ENCODE measurements at places on chromosomes 1 and 21.
A peak's percentile ranks its signal among the peaks of the same experiment; 100 is the strongest.

DNA sequence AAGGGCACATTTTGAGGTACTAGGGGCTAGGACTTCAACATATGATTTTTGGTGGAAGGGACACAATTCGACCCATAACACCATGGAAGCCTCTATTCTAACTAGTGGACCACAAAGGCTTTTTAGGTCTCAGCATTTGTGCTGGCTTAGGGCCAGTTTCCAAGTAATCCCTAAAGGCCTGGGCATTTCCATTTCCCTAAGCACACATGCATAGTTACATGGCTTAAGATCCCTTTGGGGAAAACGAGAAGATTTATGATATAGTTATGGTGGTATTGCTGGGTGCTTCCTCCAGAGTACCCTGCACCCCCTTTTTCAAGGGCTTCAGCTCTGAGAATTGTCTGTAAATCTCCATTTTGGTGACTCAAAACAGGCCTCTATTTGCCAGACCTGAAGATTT is 28.2 kb upstream of the TMEM54 start:
- DNase-seq = no peak

DNA sequence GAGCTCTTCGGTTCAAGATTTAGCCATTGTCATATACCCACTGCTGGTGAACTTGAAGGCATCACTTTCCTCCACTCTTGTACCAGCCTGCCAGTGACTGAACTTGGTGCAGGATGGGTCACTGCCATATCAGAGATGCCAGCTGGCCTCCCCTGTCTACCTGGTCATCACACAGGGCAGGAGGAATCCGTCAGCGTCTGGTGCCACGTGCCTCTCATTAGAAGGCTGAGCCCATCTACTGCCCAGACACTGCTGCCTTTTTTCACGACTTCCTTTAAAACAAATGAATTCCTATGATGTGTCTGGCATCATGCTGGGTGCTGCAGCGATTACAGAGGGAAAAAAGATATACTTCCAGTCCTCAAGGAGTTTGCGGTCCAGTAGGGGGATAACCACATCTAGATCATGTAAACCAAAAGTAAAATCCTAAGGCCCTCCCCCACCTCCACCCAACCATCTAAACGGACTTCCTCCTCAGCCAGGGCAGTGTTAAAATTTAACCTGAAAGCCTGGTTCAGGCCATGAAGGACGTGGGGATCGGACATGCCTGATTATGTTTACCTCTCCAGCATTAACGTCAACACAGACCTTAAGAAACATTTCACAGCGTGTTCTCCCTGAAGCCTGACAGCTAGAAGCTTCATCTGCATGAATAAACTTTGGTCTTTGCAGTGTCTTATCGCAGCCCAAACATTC is 29.2 kb upstream of the PDE9A start:
- DNase-seq = peak; percentile 62

- no peak for DNase-seq
These were observed 738 bp upstream of the KCNA2 start for GRCh38 chr1:110606657-110607535.

DNA sequence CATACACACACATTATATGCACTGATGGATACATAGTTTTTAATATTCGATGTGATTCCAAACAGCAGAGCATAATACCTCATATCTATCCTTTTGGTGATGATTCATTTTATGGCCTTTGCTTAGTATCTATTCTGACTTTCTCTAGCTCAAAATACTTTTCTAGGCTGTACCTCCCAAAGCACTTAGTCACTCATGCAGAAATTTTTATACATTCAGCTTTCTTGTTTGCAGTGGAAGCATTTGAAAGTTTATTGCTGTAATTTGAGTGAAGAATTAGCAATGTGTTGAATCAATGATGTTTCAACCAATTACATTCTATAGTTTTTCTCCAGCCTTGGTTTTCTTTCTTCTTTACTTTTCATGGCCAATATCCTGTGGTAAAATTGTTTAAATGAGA is 66.7 kb downstream of the LBR start:
- DNase-seq = no peak

GRCh38 chr1:202159534-202160371 is 649 bp downstream of the PTPN7 start:
- no peak for DNase-seq

GRCh38 chr1:42737257-42737656 is 2.8 kb downstream of the CLDN19 start:
- peak; percentile 79 for DNase-seq

DNA sequence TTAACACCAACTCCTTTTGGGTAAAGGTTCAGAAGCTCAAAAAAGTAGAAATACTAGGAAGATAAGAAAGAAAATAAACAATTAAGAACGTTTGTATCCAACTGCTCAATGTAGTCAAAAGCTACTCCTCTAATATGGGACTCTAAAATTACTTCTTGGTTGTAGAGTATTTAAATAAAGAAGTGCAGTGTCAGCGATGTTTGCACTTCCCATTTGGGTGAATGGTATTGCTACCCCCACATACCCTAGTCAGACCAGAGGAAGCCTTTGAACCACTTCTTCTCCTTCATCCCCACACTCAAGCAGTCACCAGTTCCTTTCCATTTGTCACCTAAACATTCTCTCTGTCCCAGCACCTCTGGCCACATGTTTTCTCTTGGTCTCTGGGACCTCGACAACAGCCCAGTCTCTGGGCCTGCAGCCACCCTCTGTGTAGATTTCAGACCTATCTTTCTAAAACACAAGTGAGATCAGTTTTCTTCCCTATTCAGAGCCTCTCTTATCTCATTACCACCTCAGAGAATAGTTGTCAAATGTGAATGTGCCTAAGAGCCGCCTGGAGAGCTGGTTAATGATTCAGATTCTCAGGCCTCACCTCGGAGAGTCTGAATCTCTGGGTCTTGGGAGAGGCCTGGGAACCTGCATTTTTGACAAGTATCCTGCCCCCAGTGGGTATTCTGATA is 109.8 kb downstream of the OMA1 start:
- DNase-seq = no peak

GRCh38 chr1:118254001-118254400 is 69.0 kb upstream of the SPAG17 start:
- no peak for DNase-seq

GRCh38 chr21:17128132-17128531 is 384.7 kb upstream of the CXADR start:
- no peak for DNase-seq

GRCh38 chr1:247448107-247448791 is 9.7 kb downstream of the OR2B11 start:
- peak; percentile 71 for DNase-seq

DNA sequence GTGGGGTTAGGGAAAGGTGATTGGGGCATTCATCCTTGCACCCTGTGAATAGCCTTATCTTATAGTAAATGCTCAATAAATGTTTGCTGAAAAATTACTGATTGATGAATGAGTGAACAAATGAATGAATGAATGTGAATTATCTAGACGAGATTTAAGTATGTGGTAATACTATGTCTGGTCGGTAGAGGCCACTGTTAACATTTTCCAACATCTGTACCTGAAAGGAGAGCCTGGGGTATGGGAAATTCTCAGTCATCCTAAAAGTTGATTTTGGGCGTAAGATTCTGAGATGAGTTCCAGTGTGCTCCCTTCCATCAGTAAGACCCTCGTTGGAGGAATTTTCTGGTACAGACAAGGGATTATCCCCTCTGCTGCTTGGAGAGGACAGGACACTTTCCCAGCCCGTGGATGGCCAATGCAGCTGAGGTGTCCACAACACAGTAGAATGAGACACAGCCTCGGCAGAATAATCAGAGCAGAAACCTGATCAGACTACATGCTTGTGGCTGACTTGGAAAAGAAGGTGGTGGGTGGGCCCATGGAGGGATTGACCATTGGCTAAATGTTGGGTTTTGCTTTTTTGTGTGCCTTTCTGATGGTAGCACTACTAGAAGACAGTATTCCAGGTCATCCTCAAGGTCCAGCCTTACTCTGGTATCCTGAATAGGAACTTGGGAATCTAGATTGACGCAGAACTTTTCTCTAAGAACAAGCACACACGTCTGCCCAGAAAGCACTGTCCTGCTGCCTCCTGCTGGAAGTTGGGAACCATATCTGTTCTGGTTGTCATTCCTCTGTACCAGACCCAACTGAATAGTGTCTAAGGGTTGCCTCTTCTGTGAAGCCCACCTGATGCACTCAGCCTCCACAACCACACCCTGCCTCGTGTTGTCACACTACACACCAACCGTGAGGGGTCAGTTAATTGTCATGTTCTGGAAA is 262.0 kb downstream of the TNR start:
- no peak for DNase-seq

DNA sequence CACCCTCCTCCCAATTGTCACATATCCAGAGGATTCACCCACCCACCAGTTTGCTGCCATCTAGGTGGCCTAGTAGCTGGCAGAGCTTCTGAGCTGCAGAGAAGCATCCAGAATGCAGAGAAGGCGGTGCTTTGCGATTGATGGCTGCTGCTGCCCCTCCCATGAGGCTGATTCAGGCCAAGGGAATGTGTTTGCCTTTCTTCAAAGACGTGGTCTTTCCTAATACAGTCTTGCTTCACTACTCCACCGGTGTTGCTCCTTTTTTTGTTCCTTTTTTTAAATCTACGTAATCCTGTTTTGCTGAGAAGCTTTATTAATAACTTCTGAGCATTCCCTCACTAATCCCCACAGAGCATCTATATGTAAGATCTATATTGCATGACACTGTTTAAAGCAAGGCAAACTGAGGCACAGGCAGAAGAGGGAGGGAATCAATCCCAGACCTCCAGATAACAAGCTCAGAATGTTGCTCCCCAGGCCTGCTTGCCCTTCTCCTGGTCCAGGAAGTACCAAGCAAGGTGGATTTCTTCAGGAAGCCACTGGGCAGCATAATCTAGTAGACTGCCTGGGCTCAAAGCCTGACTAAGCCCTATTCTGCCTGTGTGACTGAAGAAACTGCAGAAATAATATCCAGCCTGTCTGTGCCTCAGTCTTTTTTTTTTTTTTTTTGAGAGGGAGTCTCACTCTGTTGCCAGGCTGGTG is 275.5 kb upstream of the FMN2 start:
- DNase-seq = peak; percentile 40

DNA sequence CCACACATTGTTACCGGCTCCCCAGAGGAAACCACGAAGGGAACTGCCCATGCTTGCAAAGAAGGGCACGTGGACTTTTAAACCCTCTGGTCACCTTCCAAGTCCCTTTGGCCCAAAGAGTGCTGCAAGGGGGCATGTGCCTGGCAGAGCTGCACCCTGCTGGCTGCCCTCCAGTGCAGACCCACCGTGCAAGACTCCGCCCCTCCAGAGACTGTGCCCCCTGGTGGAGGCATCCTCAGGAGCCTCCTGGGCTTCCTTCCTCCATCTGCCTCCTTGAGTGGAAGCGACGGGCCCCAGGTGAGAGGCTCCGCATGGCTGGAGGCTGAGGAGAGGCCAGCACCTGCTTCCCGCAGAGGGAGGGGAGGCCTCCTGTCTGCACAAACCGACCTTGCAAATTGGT is 100.6 kb downstream of the CRYAA start:
- no peak for DNase-seq

- no peak for DNase-seq
These were observed 197.2 kb downstream of the C1orf94 start for GRCh38 chr1:34373912-34374311.

Measured in body of pancreas (tissue), 4 donors.